ENCODE measurements at places on chromosomes 16 and 17.

- DNase-seq, result no peak
Measured at GRCh38 chr16:23403547-23403946, 49.4 kb downstream of the COG7 start.

GRCh38 chr16:29700253-29700987 is 21.4 kb downstream of the QPRT start:
- peak; percentile 47 for DNase-seq

DNA sequence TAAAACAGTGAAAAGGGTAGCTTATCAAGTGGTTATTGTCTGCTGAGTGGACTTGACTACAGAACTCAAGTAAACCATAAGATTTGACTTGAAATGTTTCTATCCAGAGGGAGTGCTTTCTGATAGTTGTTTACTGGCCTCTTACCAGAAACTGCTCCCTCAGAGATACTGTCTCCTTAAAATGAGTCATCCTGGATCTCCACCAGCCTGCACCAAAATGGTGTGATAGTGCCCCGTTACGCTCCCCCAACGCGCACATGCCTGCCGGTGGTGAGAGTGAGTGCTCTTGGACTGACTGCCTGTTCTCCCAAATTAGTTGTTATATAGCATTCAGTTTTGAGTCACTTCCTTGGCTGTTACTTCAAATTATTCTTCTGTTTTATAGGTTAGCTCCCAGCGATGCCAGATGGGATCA is 22.9 kb downstream of the PRCD start:
- no peak for DNase-seq

GRCh38 chr16:85363881-85364280 is 249.2 kb upstream of the GSE1 start:
- no peak for DNase-seq
